Stimulated activated naive CD4-positive, alpha-beta T cell treated with Interleukin-2 at 50 U/mL for 16 hours (primary cell): ENCODE measurements at places on chromosomes 2 and 18.

GRCh38 chr2:221492636-221493035 is 79.5 kb downstream of the EPHA4 start:
- DNase-seq: no peak

- DNase-seq: no peak
These were observed 274.6 kb upstream of the SALL3 start for GRCh38 chr18:78704971-78705461.

DNA sequence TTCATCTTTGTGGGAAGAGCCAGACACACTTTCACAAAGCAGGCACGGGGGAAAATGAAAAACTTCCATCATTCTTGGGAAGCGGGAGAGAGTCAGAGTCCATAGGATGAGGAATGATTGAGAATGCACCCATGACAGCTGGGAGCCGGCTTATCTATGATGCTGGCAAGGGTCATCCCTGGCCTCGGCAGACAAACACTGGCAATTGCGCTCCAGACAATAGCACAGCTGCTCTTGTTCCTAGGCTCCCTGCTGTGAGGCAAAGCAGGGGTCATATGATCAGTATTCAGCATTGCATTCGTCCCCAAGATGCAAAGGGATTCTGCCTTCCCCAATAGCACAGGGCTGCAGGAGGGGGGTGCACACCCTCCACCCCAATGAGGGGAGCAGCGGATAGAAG is 33.0 kb downstream of the CYRIA start:
- DNase-seq: no peak

DNA sequence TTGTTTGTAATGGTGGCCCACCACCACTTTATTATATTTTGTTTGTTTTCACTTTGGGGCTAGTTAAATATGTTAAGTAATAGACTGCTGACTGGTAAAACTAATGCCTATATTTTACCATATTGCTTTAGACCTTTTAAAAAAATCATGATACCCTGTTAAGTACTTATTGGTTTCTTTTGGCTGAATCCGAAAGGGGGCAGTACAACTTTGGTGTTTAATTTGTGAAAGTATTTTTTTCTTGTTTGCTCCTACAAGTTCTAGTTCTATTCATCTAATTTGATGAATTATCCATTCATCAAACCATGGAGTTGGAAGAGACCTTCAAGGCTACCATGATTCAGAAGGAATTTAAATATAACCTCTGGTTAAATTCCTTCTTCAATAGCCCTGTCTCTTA is 147.0 kb downstream of the MBD5 start:
- DNase-seq: no peak

- DNase-seq: no peak
These were observed 36.6 kb downstream of the FAM178B start for GRCh38 chr2:96949701-96950350.

DNA sequence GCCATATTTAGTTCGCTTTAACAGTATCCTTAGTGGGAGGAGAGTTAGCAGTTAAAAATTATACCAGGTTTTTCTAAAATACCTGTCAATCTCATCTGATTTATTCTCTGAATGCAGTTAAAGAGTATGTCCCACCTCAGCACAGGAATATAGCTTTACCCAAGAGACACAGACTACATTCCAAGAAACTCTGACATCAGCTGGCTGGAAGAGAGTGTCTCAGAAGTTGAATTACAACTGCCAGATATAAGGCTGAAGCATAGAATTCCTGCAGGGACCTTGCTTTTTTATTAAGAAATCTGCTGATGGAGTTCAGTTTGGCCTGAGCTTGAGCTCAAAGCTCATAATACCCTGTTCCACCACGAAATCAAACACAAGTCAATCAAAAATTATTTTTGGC is 25.4 kb upstream of the CNTNAP5 start:
- no peak for DNase-seq

DNA sequence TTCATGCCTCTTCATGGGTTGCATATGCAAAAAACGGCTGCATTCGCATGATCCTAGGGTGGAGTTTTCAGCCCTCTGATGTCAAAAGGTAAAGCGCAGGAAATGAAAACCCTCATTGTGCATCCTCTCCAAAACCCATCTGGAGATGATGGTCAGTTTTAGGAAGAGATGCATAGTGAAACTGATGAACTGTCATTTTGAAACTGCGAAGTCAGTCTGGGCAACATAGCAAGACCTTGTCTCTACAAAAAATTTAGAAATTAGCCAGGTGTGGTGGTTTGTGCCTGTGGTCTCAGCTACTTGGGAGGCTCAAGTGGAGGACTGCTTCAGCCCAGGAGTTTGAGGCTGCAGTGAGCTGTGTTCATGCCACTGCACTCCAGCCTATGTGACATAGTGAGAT is 2.5 kb upstream of the TTLL4 start:
- no peak for DNase-seq

DNA sequence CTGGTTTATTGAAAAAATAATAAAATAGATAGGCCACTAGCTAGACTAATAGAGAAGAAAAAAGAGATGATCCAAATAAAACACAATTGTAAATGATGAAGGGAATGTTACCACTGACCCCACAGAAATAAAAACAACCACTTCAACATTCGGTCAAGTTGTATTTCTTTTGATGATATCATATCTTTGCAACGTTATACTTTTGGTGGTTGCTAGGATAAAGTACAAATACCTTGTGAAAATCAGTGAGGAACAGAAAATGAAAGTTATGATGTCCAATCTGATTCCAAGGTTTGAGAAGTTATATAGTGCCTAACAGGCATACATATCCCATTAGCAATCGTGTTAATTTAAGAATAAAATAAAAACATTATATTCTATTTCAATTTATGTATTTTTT is 6.6 kb upstream of the ASNSD1 start:
- no peak for DNase-seq

GRCh38 chr2:151083856-151084795 is 177.5 kb downstream of the RBM43 start:
- DNase-seq: no peak

GRCh38 chr2:14806613-14807012 is 174.1 kb downstream of the LRATD1 start:
- no peak for DNase-seq

GRCh38 chr2:7019191-7019590 is 102.0 kb downstream of the RNF144A start:
- no peak for DNase-seq

DNA sequence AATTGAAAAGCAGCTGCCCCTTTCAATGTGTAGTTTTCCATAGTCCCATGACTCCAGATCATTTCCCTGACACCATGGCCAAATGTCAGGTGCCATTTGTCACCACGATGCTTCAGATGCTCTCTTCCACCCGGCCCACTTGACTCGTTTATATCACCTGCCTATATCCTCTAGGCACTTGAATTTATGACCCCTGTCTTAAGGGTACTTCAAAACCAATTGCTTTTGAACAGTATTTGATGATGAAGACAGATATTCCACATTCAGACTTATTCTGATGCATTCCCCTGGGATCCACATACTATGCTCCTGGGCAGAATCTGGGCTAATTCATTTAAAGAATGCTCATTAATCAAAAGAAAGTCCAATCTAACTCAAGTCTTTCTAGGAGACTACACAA is 16.9 kb upstream of the RHBDD1 start:
- no peak for DNase-seq

GRCh38 chr2:127149384-127149783 is 42.4 kb upstream of the BIN1 start:
- no peak for DNase-seq

DNA sequence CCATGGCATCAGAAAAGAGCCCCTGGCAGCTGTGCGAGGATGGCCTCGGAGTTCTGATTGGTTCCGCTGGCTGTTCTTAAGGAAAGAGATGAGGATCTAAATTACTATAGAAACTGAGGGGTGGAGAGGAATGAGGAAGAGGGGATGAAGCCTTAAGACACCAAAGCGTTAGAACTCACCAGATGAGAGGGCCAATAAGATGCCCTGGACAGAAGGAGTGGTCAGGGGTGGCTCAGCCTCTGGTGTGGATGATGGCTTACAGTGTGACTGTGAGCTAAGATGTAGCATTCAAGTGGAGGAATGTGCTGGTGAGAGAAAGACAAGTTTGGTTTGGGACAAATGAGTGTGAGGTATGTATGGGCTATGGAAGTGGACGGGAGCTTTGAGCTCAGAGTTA is 97.8 kb downstream of the ZFP36L2 start:
- no peak for DNase-seq

DNA sequence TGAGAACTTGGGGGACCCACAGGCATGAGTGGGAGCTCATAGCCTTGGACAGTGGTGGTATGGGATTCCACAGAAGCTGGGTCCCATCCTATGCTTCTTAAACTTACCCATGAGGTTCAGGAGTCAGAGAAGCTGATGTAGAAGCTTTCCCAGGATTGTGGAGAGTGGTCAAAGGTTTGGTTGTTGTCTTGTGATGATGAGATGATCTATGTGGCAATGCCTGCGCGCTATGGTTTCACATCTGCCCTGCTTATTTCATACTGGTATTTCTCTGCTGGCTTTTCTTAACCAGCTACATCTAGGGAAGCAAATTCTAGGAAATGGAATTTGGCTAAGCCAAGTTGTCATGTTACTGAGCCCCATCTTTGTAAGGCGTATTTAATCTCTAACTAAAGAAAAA is 168.6 kb downstream of the ZNF407 start:
- no peak for DNase-seq

GRCh38 chr18:285817-286216 is 18.0 kb upstream of the THOC1 start:
- no peak for DNase-seq

- no peak for DNase-seq
These were observed 126.3 kb downstream of the C2orf74 start for GRCh38 chr2:61288070-61288841.

- DNase-seq: no peak
These were observed 6.8 kb downstream of the TBR1 start for GRCh38 chr2:161422816-161423403.

DNA sequence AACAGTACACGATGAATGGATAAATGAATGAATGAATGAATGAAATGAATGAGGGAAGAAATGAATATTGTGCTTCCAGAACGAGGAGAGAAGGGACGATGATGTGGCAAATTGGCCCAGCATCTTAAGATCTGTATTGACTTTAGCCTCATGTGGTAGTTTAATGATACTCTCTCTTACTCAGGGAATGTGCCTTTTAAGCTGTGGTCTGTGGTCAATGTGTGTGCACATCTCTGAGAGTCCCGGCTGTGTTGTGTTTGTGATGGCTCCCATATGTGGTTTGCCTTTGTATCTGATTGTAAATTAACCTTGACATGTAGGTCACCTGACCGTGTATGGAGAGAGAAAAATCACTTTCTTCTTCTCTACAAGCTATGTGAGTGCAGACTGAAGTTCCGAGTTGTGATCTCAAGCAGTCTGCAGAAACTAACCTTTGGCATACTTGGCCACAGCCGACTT is 91.2 kb downstream of the NEDD4L start:
- no peak for DNase-seq

DNA sequence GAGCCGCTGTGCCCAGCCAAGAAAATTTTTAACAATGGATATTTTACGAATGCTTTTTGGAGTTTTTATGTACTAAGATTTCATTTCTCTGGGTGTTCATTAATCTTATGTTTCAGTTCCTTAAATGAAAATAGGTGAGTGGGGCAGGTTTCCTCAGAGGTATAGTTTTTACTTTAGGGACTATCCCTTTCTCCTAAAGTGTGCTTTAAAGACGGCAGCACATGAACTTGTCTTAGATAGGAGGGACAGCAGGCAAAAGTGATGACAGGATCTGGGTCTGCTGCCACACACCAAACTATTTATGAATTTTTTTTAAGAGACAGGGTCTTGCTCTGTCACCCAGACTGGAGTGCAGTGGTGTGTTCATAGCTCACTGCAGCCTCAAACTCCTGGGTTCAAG is 8.0 kb upstream of the REL start:
- DNase-seq: no peak

- no peak for DNase-seq
These were observed 47.6 kb upstream of the ZNF521 start for GRCh38 chr18:25399554-25399953.

GRCh38 chr2:27421660-27422250 is 6.7 kb upstream of the NRBP1 start:
- DNase-seq: no peak

DNA sequence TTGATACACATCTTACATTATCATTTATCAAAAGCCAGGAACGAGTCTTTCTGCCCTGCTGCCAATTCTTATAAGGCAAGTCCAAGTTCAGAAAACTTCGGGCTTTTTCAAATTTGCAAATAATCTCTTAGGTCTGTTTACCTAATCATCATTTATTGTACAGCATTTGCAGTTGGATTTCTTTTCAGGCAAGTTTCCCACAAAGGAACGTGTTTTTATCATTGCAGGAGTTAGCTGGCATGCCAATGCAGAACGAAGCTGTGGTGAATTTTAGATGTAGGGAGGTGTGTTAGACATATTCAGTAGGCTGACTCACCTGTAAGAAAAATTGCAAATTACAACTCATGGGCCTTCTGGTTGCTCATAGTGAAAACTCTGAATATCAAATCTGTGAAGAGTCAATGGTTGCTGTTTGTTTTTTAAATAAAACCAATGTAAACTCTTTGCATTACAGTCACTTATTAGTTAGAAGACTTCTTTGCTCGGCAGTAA is 209.6 kb downstream of the SRBD1 start:
- no peak for DNase-seq

DNA sequence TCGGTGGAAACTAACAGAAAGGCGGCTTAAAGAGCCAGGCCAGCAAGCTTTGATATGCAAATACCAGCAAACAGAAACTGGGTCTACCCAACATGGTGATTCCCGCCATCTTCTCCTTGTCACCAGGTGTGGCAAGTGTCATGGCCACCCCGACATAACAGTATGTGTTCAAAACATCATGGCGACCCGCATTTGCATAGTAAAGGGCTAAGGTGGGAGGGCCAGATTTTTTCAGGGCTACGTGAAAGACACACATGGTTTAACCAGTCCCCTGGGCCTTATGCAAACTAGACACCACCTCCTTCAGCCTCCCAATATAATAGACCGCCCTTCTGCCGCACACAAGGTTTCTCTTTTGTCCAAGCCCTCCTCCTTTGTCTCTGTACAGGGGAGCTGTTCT is 260.4 kb downstream of the METTL4 start:
- no peak for DNase-seq

DNA sequence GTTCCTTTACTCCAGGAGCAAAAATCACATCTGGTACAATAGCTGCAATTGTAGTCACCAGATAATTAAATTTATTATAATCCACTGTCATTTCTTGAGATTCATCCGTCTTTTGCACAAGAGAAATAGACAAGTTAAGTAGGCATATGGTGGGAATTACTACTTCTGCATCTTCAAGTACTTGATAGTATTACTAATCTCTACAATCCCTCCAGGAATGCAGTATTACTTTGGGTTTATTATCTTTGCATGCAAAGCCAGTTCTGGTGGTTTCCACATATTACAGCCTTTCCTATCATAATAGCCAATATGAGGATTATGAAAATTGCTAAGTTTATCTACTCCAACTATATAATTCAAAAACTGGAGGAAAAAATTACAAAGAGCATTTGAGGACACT is 254.1 kb downstream of the IKZF2 start:
- DNase-seq: no peak

GRCh38 chr2:103792042-103792441 is 1030.2 kb downstream of the TMEM182 start:
- no peak for DNase-seq

DNA sequence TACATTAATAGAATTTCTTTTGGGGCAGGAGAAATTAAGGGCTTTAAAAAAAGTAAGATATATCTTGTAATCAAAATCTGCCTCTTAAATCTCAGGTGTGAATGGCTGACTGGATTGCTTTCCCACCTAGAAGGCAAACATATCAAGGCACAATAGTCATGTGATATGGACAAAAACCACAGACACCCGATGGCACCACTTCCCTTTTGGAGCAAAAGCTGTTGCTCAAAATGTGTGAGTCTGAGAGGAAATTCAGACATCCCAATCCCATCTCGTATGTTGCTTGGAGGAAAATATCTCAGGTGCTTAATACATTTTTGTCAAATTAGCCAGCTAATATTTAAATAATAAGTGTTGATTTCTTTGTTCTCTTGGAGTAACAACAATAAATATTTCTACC is 120.7 kb downstream of the KCNF1 start:
- no peak for DNase-seq
